Germinal center (tissue), 1 donor: ENCODE measurements at places on chromosomes 3 and 15.
A peak's percentile ranks its signal among the peaks of the same experiment; 100 is the strongest.

DNA sequence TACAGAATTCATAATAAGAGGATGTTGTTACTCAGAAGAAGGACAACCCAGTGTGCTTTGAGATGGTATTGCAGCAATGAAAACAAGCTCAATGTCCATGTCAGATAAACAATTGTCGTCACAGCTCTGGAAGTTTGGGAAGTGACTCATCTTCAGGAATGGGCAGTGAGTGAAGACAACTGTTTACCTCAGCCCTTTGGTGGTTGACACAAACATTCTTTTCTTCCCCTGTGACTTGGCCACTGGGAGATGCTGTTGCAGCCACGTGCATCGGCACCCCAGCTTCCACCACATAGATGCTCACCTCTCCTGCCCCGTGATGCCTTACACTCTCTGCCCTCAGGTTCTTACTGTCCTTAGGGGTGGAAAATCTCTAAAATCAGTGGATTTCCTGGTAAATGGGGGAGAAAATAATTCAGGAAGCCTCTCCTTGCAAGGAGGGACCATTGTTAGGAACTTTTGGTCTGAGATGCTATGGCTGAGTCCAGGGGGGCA is 114.1 kb upstream of the GALNT15 start:
- no peak for DNase-seq

- no peak for DNase-seq
Observed at GRCh38 chr15:90343302-90343790, 8.7 kb upstream of the ZNF774 start.

DNA sequence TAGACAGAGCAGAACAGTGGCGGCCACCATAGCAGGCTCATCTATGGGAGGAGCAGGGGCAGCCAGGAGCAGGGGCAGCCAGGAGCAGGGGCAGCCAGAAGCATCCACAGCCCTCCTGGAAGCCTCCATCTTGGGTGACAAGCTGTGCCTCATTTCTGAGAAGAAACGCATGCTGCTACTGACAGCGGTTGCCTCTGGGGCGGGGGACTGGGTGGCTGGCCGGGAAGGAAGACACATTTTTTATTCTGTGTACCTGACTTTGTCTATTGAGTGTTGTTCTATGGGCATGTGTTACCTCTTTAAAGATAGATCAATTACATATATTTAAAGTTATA is 71.5 kb upstream of the KLF13 start:
- no peak for DNase-seq

DNA sequence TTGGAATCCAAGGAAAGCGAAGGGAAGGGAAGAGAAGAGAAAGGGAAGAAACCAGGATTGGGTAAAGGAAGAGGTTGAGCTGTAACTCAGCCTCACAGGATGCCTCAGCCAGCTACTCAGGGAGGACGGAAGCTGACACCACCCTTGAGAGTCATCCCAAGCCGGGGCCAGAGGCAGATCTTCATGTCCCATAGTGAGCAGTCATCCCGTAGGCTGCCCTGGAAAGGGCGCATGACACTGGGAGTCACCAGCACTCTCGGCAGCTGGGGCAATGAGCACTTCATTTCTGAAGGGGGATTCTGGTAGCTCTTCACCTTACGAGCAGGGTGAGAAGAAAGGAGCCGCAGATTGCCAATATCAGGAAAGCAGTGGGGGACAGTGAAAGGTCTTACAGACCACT is 60.1 kb upstream of the PCSK6 start:
- DNase-seq = no peak

- no peak for DNase-seq
Observed at GRCh38 chr3:156477323-156477722, 77.6 kb downstream of the SSR3 start.

GRCh38 chr15:101102746-101103145 is 149.1 kb downstream of the CHSY1 start:
- no peak for DNase-seq

GRCh38 chr3:137766876-137767537 is 2.9 kb downstream of the SOX14 start:
- no peak for DNase-seq

DNA sequence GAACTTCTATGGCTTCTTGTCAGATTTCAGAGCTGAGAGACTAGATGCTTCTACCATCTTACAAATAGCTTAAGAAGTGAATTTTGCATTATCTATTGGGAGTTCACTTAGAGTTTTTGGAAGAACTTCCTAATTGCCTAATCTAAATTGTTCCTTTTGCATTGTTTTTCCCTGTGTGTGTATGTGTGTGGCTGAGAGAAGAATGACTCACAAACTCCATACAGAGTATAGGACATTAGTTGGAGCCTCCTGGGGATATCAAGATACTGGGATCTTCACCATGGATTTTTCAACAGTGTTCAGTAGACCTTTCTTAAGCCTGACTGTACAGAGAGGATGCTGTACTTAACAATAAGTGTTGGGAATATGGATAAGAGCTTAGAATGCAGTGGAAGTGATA is 10.9 kb downstream of the TLNRD1 start:
- no peak for DNase-seq

DNA sequence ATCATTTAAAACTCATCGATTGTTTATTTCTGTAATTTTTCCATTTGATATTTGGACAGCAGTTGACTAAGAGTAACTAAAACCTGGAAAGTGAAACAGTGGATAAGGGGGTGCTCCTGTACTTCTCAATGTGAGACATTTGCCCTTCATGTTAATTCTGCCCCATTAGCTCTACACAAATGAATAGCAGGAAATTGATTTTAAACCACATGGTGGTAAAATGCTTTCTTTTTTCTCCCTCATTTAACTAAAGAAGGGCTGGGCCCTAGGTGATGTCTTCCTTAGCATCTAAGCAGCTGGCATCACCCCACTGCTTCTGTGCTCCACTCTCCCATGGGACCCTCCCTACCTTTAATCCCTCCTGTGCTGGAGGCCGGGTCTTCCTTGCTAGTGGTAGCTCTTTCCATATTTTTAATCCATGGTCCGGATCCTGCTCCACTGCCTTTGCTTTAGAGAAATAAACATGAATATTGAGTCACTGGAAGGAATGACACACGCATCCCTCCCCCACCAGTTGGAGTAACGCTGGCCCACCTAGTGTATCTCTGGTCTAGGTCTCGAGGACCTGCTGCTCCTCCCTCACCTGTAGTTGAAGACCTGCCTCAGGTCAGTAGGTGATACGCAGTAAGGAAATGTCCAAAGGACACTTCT is 30.2 kb upstream of the LAMP3 start:
- DNase-seq = no peak

DNA sequence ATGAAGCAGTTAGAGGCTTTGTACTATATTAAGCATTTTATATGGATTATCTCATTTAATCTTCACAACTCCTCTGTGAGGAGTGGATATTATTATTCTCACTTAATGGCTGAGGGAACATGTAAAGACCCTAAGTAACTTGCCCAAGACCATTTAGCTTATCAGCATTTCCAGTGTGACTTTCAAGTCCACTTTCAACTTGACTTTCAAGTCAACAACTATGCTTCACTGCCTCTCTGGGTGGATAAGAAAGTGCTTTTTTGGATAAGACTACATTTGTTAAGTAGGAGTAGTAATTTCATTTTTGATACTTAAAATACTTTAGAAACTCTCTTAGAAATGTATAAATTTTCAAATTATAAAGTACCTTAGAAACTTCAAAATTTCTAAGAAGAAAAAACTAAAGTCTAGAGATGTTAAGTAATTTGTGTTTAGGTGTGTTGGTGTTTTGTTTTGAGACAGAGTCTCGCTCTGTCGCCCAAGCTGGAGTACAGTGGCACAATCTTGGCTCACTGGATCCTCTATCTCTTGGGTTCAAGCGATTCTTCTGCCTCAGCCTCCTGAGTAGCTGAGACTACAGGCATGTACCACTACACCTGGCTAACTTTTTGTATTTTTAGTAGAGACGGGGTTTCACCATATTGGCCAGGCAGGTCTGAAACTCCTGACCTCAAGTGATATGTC is 71.8 kb downstream of the MINDY2 start:
- DNase-seq = no peak

GRCh38 chr3:6367171-6367570 is 493.7 kb upstream of the GRM7 start:
- no peak for DNase-seq

GRCh38 chr3:152266221-152266995 is 2.3 kb upstream of the MBNL1 start:
- DNase-seq = no peak

DNA sequence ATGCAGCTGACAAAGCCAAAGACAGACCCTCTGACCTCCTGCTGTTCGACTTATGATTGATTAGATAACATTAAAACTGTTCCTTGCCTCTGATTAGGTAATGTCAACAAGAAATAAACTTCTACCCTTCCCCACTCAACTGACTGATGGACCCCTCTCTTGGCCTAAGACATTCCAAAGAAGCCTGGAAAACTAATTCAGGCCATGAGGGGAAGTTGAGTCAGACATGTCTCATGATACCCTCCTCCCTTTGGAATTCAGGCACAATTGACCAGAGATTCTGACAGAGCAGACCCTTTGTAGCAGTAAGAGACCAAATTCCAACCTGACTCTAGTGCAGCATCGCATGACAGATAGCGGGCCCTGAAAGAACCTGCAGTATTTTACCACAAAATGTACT is 354.5 kb downstream of the OCA2 start:
- no peak for DNase-seq

- no peak for DNase-seq
Observed at GRCh38 chr15:80991421-80991820, 1.8 kb upstream of the MESD start.

DNA sequence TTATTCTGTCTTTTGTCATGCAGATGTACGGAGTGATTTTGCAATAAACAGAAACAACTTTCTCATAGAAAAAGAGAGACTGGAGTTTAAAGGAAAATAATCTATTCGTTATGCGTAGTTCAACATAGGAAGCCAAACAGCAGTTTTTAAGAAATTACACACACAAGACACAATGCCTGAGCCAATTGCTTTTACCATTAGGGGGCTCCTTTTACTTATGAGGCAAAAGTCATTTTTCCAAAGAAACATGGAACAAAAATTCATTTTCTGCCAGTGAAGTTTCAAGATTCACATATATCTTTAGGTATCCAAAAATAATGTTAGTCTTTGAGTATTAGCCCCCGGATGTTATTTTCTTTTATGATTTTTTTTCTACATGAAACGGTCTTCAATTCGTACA is 10.7 kb downstream of the CNTN6 start:
- no peak for DNase-seq

DNA sequence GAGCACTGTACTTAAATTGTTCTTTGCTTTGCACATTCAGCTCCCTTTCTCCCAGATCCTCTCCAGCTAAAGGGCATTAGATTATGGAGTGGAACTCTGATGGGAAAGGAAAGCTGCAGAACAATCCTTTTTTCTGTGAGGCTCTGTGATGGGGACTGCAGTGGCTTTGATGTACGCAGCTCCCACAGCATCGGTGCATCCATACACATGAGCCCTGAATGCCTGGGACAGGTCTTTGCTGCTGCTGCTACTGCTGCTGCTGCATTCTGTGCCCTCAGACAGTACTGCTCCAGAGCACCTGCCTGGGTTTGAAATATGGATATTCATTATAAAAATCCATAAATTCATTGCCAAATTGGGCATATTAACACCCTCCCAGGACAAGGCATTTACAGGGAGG is 164.4 kb downstream of the WDR76 start:
- no peak for DNase-seq

GRCh38 chr3:28564211-28564610 is 215.6 kb upstream of the AZI2 start:
- DNase-seq = no peak

DNA sequence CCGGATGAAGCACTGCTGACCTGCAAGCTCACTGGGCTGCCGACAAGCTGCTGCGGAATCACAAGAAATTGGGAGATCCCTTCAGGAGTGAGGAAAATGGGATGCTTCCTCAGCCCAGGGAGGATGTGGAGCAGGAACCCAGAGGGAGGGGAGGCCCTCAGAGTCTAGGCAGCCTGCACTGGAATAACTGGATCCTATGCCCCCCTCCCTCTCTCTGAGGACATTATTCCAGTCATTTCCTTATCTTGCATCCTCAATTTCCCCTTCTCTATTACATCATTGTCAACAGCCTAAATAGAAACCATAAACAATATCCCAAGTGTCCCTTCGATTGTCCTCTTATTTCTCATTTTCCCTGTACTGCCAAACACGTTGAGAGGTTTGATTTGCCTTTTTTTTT is 169.0 kb downstream of the OPA1 start:
- DNase-seq = no peak

DNA sequence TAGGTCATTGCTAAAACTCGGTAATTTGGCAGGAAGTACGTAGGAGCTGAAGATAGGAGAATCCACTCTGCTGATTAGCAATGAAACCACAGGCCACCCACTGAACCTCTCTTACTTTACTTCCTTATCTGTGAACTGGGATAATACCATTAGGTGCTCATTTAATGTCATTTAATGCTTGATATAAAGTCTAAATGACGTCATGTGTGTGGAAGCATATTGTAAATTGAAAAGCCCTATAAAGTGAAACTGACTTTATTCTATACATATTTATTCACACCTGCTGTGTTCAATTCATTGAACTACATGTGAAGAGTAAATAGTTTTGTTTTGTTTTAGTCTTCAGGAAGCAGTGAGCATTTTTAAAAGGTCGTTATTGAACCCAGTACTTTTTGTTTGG is 137.5 kb downstream of the CNTN4 start:
- no peak for DNase-seq

GRCh38 chr3:159832024-159832423 is 156.6 kb upstream of the IL12A start:
- peak; percentile 35 for DNase-seq

- DNase-seq = no peak
Observed at GRCh38 chr15:65424683-65425082, 1.9 kb upstream of the IGDCC4 start.

GRCh38 chr15:23497710-23498111 is 50.7 kb upstream of the GOLGA6L2 start:
- no peak for DNase-seq

GRCh38 chr15:70067681-70068080 is 30.0 kb downstream of the TLE3 start:
- no peak for DNase-seq

DNA sequence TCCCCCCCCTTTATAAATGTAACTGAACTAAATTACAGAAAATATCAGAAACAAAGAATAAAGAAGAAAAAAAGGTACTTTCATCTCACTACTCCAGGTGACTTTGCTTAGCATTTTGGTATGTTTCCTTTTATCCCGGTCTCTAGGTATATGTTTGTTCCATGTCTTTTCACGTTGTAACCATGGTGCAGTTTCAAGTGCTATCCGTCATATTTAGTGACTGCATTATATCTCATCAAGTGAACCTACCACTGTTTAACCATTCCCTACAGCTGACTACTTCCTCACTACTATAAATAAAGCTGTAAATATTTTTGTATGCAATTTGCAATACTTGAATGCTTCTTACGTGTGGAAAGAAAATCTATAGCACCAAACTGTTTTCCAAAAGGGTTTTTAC is 2.2 kb downstream of the BTBD1 start:
- DNase-seq = peak; percentile 14

GRCh38 chr3:115835946-115836345 is 212.6 kb downstream of the GAP43 start:
- DNase-seq = no peak

DNA sequence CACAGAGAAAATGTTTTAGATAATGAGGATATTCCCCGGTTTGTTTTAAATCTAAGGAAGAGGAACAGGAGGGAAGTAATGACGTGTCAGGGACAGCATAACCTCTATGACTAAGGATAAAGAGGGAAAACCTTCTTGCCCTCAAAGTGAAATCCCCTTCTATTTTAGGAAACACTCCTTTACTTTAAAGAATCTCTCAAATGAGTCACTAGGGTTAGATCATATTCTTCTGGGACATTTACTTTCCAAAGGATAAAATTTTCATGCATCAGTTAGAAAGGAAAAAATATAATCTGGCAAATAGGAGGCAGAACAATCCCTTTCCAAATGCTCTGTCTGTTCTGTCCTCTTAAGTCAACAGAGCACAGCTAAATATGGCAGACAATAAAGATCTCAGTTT is 43.2 kb upstream of the UBE2E2 start:
- DNase-seq = no peak

- no peak for DNase-seq
Observed at GRCh38 chr3:60076331-60076730, 1026.5 kb upstream of the CFAP20DC start.
